ENCODE measurements at places on chromosomes 4 and X.

DNA sequence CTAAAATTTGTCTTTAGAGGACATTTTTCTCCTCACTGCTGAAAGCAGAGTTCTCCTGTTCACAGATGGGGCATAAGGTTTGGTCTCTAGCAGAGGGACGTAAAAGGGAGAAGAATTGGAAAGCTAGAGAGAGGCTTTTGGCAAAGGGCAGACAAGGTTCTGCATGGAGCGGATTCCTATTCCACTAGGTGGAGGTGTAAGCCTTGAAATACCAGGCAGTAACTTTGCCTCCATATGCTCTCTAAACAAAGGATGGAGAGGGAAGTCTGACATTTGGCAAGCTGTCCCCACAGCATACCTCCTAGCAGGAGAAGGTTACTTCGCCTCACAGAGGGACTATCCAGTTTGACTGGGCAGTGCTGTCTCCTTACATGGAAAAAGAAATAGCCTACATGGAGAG, 174.7 kb downstream of the DACH2 start:
- DNase-seq = peak; percentile 0

DNA sequence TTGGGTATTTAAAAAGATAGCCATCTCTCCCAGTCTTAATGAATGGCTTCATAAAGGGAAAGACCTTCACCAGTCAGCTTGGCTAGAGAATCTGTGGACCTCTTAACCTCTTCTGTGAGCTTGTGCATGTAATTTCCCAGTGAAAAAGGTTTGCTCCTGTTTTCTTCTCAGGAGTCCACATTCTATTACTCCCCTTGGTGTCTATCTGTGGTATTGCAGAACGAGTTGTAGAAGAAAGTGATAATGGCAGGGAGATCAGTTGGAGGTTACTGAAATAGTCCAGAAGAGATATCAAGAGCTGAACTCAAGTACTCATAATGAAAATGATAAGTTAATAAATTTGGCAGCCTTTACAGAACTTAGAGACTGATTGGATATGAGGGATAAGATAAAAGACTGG, 16.5 kb upstream of the VAMP7 start:
- DNase-seq = peak; percentile 62

GRCh38 chrX:22963196-22963595, 36.6 kb upstream of the DDX53 start:
- no peak for DNase-seq

GRCh38 chrX:136497556-136498052, at the start of gene HTATSF1:
TSS of gene HTATSF1 (plus strand) at chrX:136497592. CDS start at chrX:136497685, 93 bp downstream.
- DNase-seq = peak; percentile 59

GRCh38 chr4:57614257-57614932, 504.2 kb upstream of the IGFBP7 start:
- DNase-seq = no peak

GRCh38 chr4:104815665-104816064, 321.0 kb upstream of the CXXC4 start:
- DNase-seq = peak; percentile 11

GRCh38 chr4:170776983-170777382, 687.2 kb upstream of the AADAT start:
- no peak for DNase-seq

GRCh38 chrX:63755892-63756291, 29.1 kb downstream of the ARHGEF9 start:
- DNase-seq = no peak

- DNase-seq = no peak
Measured at GRCh38 chrX:133300591-133300990, 82.4 kb upstream of the TFDP3 start.

- no peak for DNase-seq
Measured at GRCh38 chrX:24137192-24137591, 12.3 kb upstream of the ZFX start.

DNA sequence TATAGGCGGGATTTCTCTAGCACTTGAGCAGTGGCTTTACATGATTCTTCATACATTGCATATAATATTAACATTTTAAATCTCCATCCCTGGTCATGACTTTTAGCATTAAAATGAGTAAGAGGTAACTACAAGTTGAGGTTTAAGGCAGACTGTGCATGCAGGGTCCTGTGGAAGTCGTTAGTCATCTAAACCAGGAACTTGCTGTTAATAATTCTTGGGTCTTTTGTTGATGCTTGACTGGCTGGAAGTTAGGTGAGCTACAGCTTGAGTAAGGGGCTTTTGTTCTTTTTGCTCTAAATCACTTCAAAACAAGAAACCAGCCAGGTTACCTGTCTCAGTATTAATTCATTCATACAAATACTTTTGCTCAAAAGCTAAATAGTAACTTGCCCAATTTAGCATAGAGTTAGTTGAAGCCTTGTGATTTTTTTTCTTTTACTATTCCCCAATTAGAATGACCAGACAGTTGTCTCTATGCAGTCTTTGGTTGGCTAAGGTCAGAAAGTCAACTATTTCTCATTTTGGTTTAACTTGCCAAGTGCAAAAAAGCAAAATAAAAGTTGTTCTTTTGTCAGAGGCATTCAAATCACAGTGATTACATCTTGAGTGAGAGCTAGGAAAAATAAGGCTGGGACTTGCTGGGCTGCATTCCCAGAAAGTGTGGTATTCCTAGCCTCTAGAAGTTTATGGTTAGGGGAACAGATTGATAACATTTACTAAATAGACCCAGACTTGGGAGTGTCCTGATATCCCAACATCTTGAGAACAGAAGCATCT, 516.9 kb downstream of the PDHA2 start:
- no peak for DNase-seq

GRCh38 chrX:150127216-150127615, 188.9 kb upstream of the EOLA2 start:
- DNase-seq = no peak

DNA sequence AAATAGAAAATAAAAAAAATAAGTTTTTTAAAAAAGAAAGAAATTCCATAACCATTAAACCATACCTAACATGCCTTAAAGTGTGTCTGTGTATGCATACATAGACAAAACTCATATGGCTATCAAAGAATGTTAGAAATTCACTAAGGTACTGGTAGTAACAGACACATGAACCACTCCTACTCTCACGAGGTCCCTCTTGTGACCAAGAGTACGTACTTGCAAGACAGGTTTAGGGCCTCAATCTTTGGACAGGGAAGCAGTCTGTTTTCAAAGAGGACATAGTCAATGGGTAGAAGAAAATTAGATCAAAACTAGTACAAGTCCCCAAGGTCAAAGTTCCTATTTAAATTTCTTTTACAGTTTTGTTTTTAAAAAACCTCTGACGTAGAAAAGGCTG, 117.3 kb downstream of the CHM start:
- DNase-seq = no peak

- no peak for DNase-seq
Measured at GRCh38 chr4:36753048-36753447, 471.6 kb downstream of the DTHD1 start.

DNA sequence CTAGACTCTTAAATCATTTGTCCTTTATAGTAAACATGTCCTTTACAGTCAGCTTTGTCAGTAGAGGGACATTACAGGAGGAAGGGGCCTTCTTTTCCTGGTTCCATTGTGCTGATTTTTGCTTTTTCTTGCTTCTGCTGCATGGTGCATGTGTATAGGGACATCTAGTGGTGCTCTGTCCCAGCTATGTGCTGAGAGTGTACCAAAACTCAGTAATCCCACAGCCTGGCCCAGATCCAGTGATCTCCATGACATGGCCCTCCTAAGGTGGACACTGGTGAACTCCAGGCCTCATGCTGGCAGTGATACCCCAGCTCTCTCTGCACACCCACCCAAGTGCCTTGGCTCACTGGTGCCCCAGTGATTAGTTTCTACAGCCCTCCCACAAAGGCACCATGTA, 45.2 kb downstream of the MAGEB17 start:
- peak; percentile 3 for DNase-seq

- no peak for DNase-seq
Measured at GRCh38 chrX:40663078-40663740, 15.8 kb upstream of the CXorf38 start.

- DNase-seq = no peak
Measured at GRCh38 chr4:161254375-161254774, 909.4 kb downstream of the FSTL5 start.

DNA sequence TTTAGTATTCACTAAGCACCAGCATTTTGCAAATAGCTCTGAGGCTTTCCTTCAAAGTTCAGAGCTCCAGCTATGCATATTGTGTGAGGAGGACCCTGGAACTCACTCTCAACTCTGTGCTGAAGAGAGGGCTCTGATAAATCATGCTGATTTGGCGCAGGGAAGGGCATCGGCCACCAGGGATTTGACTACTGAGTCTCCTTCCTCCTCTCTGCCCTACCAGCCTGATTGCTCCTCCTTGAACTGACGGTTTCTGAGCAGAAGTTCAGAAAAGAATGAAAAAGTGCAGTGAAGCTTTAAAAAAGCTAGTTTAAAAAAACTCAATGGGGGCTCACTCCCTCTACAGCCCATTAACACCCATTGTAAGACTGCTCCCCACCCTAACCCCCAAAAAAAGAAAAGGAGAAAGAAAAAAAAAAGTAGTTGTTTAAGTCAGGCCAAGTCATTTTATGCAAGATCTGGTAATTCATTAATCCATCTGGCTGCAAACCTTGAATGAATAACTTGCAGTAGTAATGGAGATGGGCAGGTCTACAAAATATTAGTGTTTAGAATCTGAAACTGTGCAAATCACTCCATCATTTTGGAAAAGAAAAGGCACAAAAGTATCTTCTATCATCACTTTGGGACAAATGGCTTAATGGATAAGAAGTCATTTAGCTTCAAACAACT, 13.3 kb downstream of the PPARGC1A start:
- DNase-seq = no peak

DNA sequence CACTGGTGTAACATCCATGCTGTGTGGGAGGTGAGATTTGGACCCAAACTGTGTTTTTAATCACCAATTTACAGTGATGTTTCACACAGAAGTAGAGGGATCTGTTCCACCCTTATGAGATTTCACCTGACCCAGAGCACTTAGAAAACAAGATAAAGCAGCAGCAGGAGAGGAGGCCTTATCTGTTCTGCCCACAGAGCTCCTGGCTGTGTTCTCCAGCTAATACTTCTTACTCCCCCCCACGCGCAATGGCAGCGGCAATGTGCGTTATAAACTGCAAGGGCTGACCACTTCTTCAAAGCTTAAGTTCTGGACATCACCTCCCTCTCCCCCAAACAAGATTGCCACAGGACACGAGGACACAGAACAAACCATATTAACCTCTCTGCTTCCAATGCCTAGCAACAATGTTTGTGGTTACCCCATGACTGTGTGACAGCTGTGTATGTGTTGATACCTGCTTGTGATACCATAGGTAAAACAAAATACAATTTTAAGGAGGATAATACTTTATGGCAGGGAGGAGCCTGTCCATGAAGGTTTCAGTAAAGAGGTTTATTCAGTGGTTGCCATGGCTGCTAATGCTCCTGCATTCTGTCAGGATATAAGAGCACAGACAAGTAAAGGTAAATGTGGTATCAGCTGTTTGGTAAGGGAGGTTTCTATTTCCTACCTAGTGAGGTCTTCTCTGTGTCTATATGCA, 210.0 kb downstream of the SOWAHB start:
- DNase-seq = no peak

DNA sequence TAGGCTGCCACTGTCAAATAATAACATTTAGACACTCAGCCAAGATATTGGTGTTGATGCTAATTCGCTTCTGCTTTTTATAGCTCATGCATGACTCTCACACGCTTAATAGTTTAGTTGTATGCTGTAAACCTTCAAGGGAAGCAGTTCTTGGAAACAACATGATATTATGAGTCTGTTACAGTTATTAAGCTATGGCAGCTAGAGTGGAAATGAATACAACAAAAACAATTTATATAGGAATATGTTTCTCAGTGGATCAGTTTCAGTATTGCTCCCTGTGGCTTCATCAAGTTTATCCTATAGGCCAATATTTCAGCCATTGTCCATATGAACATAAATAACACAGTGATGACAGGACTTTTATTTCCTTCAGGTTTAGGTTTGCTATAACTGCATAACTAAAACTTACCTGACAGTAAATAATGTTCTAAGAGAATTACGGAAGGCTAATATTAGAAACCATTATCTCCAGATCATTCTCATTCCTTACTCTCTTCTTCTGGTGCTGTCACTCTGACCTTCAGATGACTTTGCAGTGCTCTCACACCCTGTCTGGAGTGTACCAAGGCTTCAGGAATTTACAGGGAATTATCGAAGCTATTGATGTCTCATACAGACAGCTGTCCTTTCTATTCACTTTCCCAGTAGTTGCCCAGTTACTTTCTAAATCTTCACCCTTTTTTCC, 555.0 kb downstream of the ANKRD50 start:
- DNase-seq = no peak

DNA sequence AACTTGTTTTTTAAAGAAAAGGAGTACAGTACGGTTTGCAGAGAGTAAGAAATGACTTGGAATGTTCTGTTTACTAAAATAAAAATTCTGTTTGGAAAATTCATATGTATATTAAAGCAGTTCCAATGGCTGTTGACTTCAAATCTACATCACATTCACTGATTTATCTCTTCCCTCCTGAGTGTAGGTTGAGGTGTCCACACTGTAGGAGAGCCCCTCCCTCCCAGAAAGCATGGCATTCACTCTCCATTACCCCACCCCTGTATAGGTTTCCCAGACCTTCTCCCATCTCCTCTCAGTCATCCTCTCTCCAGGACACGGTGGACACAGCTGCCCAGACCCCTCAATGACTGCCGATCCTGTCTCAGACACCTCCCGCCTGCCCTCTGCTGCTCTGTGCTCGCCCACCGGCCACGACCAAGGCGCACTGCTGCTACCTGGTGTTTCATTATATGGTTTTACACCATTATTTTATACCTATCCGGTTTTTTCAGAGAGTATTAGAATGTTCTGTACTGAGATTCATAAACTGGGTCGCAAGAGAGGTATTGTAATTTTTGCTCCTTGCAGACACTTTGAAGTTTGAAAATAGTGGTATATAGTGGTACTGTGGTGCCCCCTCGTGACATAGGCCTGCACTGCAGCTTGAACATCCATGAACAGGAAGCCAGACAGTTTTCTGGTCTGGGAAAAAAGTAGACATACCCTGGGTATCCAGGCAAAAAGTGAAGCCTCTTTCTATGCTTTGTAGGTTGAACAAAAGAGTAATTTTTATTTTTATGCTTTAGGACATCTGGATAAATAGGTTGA, 38.8 kb upstream of the BEX4 start:
- peak; percentile 85 for DNase-seq

- DNase-seq = no peak
Measured at GRCh38 chr4:37245391-37245954, 930 bp downstream of the NWD2 start.

DNA sequence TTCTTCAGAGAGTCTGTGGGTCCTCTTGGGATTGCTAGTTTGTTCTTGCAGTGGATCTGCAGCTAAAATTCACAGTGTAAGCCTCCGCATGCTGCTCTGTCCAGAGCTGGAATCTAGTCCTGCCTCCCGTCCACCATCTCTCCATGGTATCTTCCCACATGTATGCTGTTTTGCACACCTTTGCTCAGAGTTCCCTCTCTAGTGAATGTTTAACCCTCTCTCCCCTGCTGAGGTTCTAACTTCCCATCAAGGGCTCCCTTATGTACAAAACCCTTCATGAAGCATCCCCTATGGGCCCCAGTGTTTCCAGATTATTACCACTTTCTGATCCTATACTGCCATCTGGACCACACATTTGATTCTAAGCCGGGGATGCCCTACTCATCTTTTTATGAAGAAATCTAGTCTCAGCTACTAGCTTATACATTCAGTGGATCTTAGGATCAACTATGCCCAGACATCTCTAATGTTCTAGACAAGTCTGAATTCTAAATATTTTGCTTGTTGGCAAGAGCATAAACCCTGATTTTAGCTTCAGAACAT, 157.3 kb downstream of the CPEB2 start:
- no peak for DNase-seq
